ENCODE measurements at places on chromosomes 6 and 20. TPM values are rescaled to one million over a fixed set of nuclear protein-coding genes. Genes with fewer than 3 reads are reported as not detected.

DNA sequence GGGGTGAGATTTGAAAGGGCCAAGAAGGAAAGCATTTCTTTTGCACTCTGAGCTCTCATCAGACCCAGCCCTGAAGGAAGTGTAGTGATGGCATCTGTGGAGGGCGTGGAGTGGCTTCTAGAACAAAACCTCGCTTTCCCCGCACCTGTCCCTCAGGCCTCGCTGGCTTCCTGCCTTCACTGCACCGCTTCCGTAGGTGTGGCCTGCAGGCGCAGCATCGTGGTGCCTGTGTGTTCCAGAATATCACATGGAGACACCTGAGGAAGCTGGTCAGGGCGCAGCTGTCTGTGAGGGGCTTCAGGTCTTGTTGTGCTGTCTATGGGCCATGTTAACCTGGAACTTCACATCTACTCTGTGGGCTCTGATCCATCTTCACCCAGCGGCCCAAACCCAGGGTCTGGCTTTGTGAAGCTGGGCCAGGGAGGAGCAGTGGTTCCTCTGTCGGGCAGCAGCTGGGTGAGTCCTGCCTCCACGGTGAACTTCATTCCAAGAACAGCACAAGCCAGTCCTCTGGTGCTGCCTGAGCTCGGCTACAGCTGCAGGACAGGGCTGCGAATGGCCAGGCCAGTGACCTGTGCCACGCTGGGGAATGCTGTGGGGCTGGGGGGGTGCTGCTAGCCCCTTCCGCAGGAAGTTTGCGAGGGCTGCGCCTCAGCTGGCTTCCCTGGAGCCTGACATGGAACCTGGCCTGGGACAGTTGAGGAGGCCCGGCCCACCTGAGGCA is 40.9 kb downstream of the DSTN start:
- peaks cover 33% of the 10 kb centered on the region for H3K4me1 ChIP-seq
- H3K36me3 ChIP-seq: no peaks in the 10 kb centered on the region
- H3K27ac ChIP-seq: peak overlapping the region; percentile 15
- no peaks in the 10 kb centered on the region for H3K27me3 ChIP-seq
- no peak for DNase-seq
- H3K4me3 ChIP-seq: no peak overlapping the region

- peak overlapping the region; percentile 77 for H3K27ac ChIP-seq
- no peak for DNase-seq
- peaks cover 18% of the 10 kb centered on the region for H3K4me1 ChIP-seq
- no peaks in the 10 kb centered on the region for H3K36me3 ChIP-seq
Measured at GRCh38 chr20:19275038-19275629, 62.7 kb downstream of the SLC24A3 start.

GRCh38 chr6:35359744-35360348 is 17.5 kb downstream of the PPARD start:
- H3K27me3 ChIP-seq: no peaks in the 10 kb centered on the region
- no peak for DNase-seq
- no peaks in the 10 kb centered on the region for H3K36me3 ChIP-seq
- H3K4me1 ChIP-seq: peaks cover 19% of the 10 kb centered on the region

DNA sequence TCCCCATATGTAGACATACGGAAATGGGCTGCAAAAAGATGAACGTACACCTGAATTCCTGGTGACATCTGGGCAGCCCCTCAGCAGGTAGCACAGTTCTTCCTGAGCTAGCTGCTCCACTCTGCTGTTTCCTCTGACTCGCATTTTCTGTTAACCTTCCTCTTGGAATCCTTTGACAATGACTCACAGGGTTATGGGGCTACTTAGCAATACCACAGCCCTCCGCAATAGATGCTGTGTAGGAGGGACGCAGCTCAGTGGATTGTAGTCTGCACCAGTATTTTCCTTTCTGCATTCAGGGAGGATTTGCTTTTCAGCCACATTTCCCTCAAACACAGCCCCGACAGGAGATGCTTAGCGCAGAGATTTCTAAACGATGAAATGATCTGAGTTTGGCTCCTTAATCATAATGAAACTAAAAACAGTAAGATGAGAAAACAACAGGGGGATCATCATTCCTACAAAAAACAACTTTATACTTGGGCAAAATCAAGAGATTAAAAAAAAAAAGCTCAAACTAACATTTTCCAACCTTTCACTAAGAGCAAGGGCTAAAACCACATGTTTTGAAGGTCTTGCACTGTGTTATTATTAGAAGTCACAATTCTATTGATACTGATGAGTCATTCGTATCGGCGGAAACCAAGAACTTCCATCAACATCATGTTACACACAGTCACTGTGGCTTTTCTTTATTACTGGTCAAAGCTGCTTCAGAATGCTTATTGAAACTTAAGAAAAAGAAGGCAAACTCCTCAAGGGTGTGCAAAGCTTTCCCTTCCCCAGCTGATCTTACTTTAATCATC is 12.2 kb downstream of the BACH2 start:
- H3K36me3 ChIP-seq: no peaks in the 10 kb centered on the region
- H3K4me3 ChIP-seq: no peak overlapping the region
- H3K27me3 ChIP-seq: no peaks in the 10 kb centered on the region
- peak overlapping the region; percentile 9 for H3K27ac ChIP-seq
- peaks cover 11% of the 10 kb centered on the region for H3K4me1 ChIP-seq

DNA sequence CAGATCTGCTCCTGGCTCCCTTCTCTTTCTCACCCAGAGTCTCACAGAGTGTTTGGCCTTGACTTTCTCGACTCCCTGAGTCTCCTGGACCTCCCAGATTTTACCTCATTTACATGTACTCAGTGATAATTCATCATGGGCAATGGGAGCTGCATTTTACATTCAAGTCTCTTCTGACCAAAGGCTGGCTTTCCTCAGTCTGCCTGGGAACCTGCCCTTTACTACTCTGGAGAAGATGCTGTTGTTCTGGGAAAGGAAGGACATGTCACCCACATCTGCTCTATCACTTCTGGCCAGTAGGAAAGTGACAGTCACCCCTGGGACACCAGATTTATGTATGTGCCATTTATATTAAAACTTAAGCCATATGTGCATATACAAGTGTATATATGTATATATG is 7.4 kb downstream of the LRRN4 start:
- no peak overlapping the region for H3K27ac ChIP-seq
- H3K27me3 ChIP-seq: no peaks in the 10 kb centered on the region
- no peaks in the 10 kb centered on the region for H3K36me3 ChIP-seq
- no peak overlapping the region for H3K4me3 ChIP-seq
- no peaks in the 10 kb centered on the region for H3K4me1 ChIP-seq
- no peak for DNase-seq

The IFT52 gene
- 21.8 TPM for polyA plus RNA-seq

The MUC21 gene
- polyA plus RNA-seq: not detected

The ABHD16B gene
- 0.95 TPM for polyA plus RNA-seq

Measured in hepatocyte (in vitro differentiated cells).